ENCODE measurements at places on chromosomes 6 and 20. TPM values are rescaled to one million over a fixed set of nuclear protein-coding genes. Genes with fewer than 3 reads are reported as not detected.
A peak's percentile ranks its signal among the peaks of the same experiment; 100 is the strongest.

DNA sequence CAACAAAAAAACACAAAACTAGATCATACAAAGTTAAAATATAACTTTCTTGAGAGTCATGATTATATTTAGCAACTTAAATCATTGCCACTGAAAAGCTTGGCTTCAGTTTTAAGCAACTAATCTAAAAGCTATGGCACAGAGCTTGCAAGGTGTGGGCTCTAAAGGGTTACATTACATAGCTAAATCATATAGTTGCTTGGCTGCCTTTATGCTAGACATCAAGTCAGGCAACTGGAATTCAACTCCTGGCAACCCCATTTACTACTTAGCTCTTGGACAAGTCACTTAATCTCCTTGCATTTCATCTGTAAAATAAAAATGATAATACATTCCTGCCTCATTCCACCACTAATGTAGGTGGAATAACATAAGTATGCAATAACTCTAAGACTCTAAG is 40.9 kb upstream of the GCM1 start:
- no peak for DNase-seq

The MCM9 gene
- total RNA-seq: 14.7 TPM

The PI16 gene
- 1.1 TPM for total RNA-seq

DNA sequence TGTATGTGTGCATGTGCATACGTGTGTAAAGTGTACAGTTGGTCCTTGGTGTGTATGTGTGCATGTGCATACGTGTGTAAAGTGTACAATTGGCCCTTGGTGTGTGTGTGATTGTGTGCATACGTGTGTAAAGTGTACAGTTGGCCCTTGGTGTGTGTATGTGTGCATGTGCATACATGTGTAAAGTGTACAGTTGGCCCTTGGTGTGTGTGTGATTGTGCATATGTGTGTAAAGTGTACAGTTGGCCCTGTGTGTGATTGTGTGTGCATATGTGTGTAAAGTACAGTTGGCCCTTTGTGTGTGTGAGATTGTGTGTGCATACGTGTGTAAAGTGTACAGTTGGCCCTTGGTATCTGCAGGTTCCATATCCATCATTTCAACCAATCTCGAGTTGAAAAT is 5.1 kb upstream of the LIME1 start:
- DNase-seq: no peak

DNA sequence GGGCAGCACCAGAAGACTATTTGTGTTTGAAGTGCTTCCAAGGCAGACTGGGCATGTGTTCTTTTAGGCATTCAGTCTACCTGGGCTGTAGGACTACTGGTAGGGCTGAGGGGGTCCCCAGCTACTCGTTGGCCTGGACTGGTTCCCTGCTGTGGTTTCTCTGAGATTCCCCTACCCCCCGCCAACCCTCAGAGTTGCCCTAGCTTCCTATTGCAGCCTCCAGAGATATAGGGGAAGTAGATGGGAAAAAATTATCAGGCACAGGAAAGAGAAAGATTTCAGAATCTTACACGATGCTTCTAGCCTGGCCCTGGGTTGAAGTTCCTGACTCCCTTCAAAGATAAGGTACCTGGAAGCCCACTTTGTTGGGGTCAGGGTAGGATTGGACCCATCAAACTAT is 22.5 kb downstream of the BRPF3 start:
- DNase-seq: no peak

GRCh38 chr6:105402090-105402938 is 568 bp downstream of the PREP start:
- peak; percentile 41 for DNase-seq

DNA sequence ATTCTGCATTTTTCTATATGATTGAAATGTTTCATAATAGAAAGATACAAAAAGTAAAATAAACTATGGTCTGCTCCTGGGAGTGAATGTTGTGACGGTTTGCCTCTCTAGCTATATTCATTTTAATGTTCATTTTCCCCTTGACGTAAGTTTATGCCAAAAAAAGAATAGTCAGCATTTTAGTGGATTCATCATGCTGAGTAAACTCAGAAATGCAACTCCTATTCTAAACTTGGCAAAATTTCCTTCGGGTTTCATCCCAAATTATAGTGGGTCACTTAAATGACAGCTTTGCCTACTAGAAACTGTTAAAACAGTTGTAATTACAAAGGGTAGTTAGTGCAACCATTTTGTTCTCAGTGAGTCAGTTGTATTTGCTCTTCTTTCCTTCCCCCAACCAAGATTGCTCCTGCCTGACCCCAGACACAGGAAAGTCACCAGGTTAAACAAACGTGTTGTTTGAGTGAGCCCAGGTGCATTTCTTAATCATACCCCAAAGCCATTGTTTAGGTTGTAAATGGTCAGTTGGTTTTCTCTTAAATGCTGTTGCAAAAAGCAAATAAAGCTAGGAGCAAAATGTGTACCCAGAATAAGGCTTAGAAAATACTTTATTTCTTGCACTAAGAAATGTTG is 482.3 kb upstream of the SOX4 start:
- no peak for DNase-seq

The VNN1 gene
- total RNA-seq: not detected

GRCh38 chr20:22526512-22527012 is 57.8 kb downstream of the FOXA2 start:
- no peak for DNase-seq

DNA sequence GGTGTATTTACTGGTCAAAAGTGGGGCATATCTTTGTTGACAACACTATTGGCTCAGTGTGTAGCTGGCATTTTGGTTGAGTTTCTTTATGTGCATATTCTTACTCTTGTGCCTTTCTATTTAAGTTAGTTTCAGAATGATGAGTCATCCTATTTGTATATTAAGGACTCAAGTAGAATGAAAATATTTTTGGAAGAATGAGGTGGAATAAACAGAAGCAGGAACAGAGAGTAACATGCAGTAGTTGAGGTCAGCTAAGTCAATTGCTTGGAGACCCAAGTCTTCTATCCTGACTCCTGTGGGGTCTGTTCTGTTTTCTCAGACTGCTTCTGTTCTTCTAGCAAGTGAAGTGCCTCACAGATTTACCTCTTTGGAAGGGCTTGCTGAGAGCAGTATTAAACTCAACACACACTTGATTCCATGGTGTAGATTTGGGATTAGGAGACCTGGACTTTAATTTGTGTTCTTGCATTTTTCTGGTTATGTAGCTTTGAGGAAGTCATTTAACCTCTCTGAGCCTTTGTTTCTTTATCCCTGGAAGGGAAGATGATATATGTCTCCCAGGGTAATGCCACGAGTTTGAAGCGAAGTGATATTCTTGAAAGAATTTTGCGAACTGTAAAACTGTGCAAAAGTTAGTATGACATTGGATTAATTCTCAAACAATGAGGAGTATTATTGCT is 324.3 kb downstream of the QKI start:
- DNase-seq: no peak

- DNase-seq: peak; percentile 18
Measured at GRCh38 chr6:26363882-26364701, 906 bp upstream of the BTN3A2 start.

The HAO1 gene
- not detected for total RNA-seq

- DNase-seq: no peak
Measured at GRCh38 chr20:415820-416322, 7.8 kb downstream of the RBCK1 start.

GRCh38 chr20:4127344-4127743 is 112.0 kb upstream of the RNF24 start:
- no peak for DNase-seq

The TEAD3 gene
- total RNA-seq: 1.8 TPM

The HLA-E gene
- 485 TPM for total RNA-seq

DNA sequence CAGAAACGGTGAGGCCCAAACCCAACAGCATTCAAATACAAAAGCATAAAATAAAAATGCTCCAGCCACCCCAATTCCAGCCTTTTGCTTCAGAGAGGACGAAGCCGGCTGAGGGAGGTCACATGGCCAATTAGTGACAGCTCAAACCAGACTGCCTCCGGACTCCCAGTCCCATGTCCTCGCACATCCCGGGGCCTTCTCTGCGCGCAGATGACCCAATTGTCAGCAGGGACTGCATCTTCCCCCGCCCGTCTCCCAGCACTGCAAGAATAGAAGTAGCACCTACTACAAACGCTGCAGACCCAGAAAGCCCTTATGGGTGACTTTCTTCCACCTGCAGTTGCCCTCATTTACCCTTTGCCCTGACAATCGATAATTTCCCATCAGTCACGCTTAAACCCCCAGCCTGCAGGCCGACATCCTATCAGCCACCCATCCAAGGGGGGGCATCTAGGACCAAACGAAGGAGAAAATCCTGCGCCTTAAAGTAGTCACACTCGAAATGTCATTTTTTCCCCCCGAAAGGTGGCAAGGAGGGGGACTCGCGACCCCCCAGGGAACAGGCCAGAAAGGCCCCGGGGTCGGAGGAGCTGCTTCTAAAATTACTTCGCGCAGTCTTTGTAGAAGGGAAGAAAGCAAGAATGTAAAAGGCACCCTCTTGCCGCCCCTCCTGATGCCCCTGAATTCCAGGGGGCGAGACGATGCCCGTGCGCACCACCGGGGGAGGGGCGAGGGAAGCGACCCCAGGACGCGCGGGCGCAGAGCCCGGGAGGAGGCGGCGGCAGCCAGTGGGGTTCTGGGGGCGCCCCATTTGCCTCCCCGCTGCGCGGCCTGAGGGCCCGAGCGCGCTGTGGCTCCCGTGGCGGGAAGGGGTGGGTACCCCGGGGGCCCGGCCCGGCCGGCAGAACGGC is 792 bp downstream of the SLC23A2 start:
- DNase-seq: peak; percentile 43

DNA sequence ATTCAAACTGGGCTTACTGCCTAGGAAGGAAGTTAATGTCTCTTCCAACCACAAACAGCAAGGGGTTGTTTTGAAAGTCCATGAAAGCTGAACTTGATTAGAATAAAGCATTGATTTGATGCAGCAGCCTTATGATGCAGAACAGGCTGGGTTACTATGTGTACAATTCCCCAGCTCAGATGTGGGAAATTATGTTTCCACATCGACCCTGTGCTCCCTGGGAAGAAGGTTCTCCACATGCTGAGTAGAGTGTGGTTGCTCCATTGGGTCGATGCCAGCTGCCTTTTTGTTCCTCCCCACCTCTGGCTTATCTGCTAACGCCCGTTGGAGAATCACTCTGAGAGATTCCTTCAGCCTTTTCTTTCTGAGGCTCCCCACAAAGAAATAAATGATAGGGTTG is 1.2 kb downstream of the MAS1L start:
- no peak for DNase-seq

- DNase-seq: no peak
Measured at GRCh38 chr6:147212622-147213021, 8.4 kb downstream of the STXBP5 start.

GRCh38 chr6:147204843-147205311 is 660 bp downstream of the STXBP5 start:
- DNase-seq: no peak

DNA sequence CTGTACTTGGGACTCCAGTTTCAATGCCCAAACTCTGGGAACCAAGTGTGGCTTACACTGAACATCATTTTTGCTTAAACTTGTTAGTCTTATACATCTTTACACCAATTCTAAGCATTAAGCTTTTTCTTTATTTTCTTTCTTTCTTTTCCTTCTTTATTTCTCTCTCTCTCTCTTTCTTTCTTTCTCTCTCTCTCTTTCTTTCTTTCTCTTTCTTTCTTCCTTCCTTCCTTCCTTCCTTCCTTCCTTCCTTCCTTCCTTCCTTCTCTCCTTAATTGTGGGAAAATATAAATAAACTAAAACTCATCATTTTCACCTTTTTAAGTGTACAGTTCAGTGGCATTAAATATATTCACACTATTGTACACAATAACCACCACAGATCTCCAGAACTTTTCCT is 31.6 kb upstream of the HLA-DQA2 start:
- no peak for DNase-seq

GRCh38 chr6:143525356-143525755 is 13.8 kb upstream of the FUCA2 start:
- DNase-seq: no peak

The CST2 gene
- total RNA-seq: not detected

The FKBP5 gene
- total RNA-seq: 111 TPM

The SNTA1 gene
- 5.6 TPM for total RNA-seq

GRCh38 chr6:4449409-4449808 is 314.0 kb upstream of the ECI2 start:
- DNase-seq: no peak

- DNase-seq: no peak
Measured at GRCh38 chr6:127717384-127717783, 140.4 kb downstream of the C6orf58 start.

The MATN4 gene
- total RNA-seq: 0.70 TPM

GRCh38 chr6:42236682-42237473 is 19.2 kb upstream of the MRPS10 start:
- DNase-seq: peak; percentile 44

The HLA-DRA gene
- 6.0 TPM for total RNA-seq

The MRPS26 gene
- 158 TPM for total RNA-seq

The SGK2 gene
- 0.87 TPM for total RNA-seq

DNA sequence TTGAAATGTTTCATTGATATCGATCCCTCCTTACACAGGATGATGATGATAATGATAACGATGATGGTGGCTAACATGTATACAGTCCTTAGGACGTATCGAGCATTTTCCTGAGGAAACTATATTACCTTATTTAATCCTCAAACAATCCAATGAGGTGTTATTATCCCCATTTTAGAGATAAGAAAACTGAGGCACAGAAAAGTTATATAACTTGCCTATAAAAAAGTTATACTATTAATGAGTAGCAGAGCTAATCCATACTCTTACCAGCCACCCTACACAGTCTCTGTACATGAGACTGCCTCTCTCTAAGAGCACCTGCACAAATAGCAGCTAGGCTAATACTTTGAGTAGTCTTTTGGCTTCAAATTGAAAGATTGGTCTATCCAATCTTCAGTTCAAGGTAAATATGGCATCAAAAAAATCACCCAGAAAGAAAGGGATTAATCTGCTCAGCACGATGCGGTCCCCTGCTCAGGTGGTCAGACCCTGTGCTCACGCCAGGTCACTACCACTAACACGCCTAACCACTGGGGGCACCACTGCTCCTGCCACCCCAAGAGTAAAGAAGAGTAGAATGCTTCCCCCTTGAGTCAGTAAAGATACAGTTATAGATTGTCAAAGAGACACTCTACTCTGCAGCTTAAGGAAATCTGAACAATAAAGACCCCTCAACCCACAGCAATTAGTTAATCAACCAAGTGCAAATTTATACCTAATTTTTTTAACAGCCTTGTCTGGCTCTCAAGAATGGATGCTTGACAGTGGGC is 15.0 kb downstream of the GABBR1 start:
- DNase-seq: peak; percentile 18

- no peak for DNase-seq
Measured at GRCh38 chr6:16921399-16922110, 160.3 kb upstream of the ATXN1 start.

The WFDC12 gene
- total RNA-seq: not detected

GRCh38 chr6:39696986-39697788 is 28.0 kb downstream of the KIF6 start:
- DNase-seq: no peak

DNA sequence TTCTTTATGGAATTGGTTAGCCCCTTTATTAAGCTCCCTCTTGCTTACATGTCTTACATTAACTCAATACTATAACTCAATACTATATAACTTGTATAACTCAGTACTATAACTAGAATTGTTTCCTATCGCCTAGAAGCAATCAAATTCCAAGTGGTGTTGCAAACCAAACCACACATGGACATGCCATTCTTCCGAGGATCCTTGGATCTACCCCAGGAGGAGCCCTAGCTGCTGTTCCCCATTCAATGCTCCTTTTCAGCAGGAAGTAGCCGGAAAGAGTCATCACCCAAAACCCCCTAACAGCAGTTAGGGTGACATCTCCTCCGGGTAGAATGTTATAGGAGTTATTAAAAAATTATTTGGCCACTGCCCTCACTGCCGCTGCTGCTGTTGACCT is 40.5 kb downstream of the PLN start:
- no peak for DNase-seq

The PRICKLE4 gene
- 0.71 TPM for total RNA-seq

All from activated CD4-positive, alpha-beta memory T cell treated with anti-CD3 and anti-CD28 coated beads for 36 hours (primary cell).